ENCODE measurements at places on chromosomes 3 and 15. TPM values are rescaled to one million over a fixed set of nuclear protein-coding genes. Genes with fewer than 3 reads are reported as not detected.

ARL6 gene
- total RNA-seq: 6.3 TPM

RARB gene
- not detected for total RNA-seq

CPNE9 gene
- not detected for total RNA-seq

SV2B gene
- 0.20 TPM for total RNA-seq

IGSF10 gene
- total RNA-seq: not detected

WDR72 gene
- total RNA-seq: not detected

EPHB3 gene
- total RNA-seq: not detected

SLC51A gene
- not detected for total RNA-seq

UBA3 gene
- 102 TPM for total RNA-seq

DUOXA2 gene
- not detected for total RNA-seq

FHIT gene
- 5.8 TPM for total RNA-seq

DLL4 gene
- not detected for total RNA-seq

PPARG gene
- 0.68 TPM for total RNA-seq

AEN gene
- 42.5 TPM for total RNA-seq

LYZL4 gene
- total RNA-seq: not detected

RBP2 gene
- not detected for total RNA-seq

KBTBD12 gene
- not detected for total RNA-seq

GPR62 gene
- not detected for total RNA-seq

All from activated naive CD8-positive, alpha-beta T cell treated with anti-CD3 and anti-CD28 coated beads, Interleukin-2, amount 10 ng/mL, durations not matched to agents 7 days and 5 days (primary cell).